ENCODE measurements at places on chromosomes 16 and 17. TPM values are rescaled to one million over a fixed set of nuclear protein-coding genes. Genes with fewer than 3 reads are reported as not detected.

The NPIPB6 gene
- 6.1 TPM for total RNA-seq

The RGS11 gene
- 2.6 TPM for total RNA-seq

GRCh38 chr17:19670908-19671307, 22.4 kb downstream of the ALDH3A2 start:
- H3K27ac ChIP-seq: no peak overlapping the region
- no peak for DNase-seq
- H3K4me3 ChIP-seq: no peak overlapping the region
- H3K27me3 ChIP-seq: no peaks in the 10 kb centered on the region

The HOXB4 gene
- 3.5 TPM for total RNA-seq

The POLR2C gene
- 124 TPM for total RNA-seq

- no peaks in the 10 kb centered on the region for H3K36me3 ChIP-seq
- no peak for DNase-seq
- no peak overlapping the region for H3K4me3 ChIP-seq
- H3K27ac ChIP-seq: no peak overlapping the region
- peaks cover 15% of the 10 kb centered on the region for H3K4me1 ChIP-seq
Measured at GRCh38 chr17:3885970-3886369, 6.9 kb downstream of the CAMKK1 start.

The ETV4 gene
- total RNA-seq: 6.9 TPM

GRCh38 chr16:81094771-81095251, 1.4 kb downstream of the GCSH start:
- H3K27ac ChIP-seq: no peak overlapping the region
- H3K4me3 ChIP-seq: no peak overlapping the region
- no peaks in the 10 kb centered on the region for H3K27me3 ChIP-seq
- DNase-seq: peak; percentile 87
- peaks cover 1% of the 10 kb centered on the region for H3K4me1 ChIP-seq

DNA sequence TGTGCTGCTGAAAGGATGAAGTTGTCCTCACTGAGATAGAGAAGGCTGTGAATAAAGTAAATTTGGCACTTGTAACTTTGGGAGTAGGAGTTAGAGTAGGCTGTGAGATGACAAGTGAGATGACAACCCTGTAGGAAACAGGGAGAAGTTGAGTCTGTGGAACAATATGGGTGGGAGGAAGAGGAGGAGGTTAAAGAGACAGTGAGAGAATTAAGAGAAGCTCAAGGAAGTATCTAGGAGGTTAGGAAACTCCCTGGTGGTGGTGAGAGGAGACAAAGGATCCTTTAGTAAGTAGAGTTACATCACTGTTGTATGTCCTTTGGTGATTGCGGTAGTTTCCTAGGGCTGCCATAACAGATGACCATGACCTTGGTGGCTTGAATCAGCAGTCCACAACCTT, 10.7 kb upstream of the HSD17B2 start:
- peaks cover 5% of the 10 kb centered on the region for H3K27me3 ChIP-seq
- no peaks in the 10 kb centered on the region for H3K36me3 ChIP-seq
- H3K27ac ChIP-seq: no peak overlapping the region
- no peaks in the 10 kb centered on the region for H3K4me1 ChIP-seq
- no peak overlapping the region for H3K4me3 ChIP-seq
- DNase-seq: no peak

DNA sequence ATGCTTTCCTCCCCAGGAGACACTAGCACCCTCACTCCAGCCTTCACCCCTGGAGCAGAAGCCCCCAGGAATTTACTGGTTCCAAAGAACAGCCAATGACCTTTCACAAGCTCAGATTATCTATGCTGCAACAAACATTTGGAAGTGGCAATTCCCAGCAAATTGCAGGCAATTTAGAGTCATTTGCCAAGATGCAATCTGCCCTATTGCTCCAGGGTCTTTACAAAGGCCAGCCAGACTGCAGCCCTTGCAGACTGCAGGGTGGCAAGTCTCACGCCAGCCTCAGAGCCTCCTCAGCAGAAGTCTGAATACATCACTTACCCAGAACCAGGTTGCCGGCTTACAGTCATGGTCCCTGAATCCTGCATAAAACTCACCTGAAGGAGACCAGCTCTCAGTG, 21.8 kb downstream of the AXIN1 start:
- H3K4me1 ChIP-seq: peaks cover 32% of the 10 kb centered on the region
- DNase-seq: no peak
- H3K27me3 ChIP-seq: no peaks in the 10 kb centered on the region
- H3K27ac ChIP-seq: no peak overlapping the region

The ZG16B gene
- total RNA-seq: 4.7 TPM

GRCh38 chr17:68199837-68200688, 47.8 kb upstream of the AMZ2 start:
- no peak overlapping the region for H3K4me3 ChIP-seq
- DNase-seq: no peak
- H3K4me1 ChIP-seq: peaks cover 25% of the 10 kb centered on the region
- H3K27ac ChIP-seq: no peak overlapping the region
- peaks cover 42% of the 10 kb centered on the region for H3K27me3 ChIP-seq

The GUCY2D gene
- 1.8 TPM for total RNA-seq

GRCh38 chr17:77929180-77929564, 29.3 kb upstream of the TNRC6C start:
- no peaks in the 10 kb centered on the region for H3K36me3 ChIP-seq
- no peak overlapping the region for H3K27ac ChIP-seq
- no peaks in the 10 kb centered on the region for H3K4me1 ChIP-seq
- H3K4me3 ChIP-seq: no peak overlapping the region

- peaks cover 9% of the 10 kb centered on the region for H3K4me1 ChIP-seq
- no peaks in the 10 kb centered on the region for H3K27me3 ChIP-seq
- H3K4me3 ChIP-seq: no peak overlapping the region
- DNase-seq: no peak
- peaks cover 4% of the 10 kb centered on the region for H3K36me3 ChIP-seq
Measured at GRCh38 chr16:3501783-3502400, 1.1 kb downstream of the CLUAP1 start.

DNA sequence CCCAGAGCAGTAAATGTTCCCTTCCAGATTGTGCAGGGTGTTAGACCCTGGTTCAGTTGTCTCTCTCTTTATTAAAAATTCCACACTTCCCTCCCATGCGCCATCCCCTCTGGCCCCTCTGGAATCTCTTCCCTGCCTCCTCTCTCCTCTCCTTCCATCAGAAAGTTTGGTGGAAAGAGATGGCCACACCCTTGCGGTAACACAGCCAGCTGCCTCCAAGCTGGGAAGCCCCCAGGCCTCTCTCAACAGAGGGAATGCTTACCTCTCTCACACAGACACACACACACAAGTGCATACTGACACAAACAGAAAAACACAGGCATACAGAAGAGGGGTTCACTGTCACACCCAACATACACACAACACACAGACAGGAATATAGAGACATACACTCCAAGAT, 220.5 kb downstream of the C16orf78 start:
- H3K36me3 ChIP-seq: no peaks in the 10 kb centered on the region
- H3K27ac ChIP-seq: no peak overlapping the region

The PLEKHH3 gene
- total RNA-seq: 23.9 TPM

GRCh38 chr17:64099543-64099942, 30.4 kb downstream of the ERN1 start:
- no peaks in the 10 kb centered on the region for H3K27me3 ChIP-seq
- no peak overlapping the region for H3K27ac ChIP-seq
- H3K4me3 ChIP-seq: no peak overlapping the region
- H3K4me1 ChIP-seq: no peaks in the 10 kb centered on the region

DNA sequence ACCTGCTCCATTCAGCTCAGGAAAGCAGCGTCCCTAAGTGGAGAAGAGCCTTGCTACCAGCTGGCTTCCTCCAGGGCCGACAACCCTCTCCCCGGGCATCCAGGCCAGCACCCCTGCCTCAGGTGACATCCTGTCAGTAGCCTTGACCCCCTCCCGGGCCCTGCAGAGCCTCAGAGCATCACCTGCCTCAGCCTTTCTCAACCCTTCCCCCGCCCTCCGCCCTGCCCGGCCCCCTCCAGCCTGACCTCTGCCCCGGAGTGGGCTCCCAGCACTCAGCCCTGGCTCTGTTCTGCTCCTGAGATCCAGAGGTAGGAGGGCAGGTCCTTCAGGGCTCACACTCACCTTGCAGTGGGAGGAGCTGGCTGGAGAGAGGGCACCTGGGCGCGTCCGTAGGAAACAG, 73.8 kb upstream of the METRNL start:
- no peak overlapping the region for H3K27ac ChIP-seq
- DNase-seq: no peak
- H3K4me3 ChIP-seq: no peak overlapping the region
- H3K27me3 ChIP-seq: no peaks in the 10 kb centered on the region
- H3K4me1 ChIP-seq: peaks cover 1% of the 10 kb centered on the region

GRCh38 chr17:63768433-63768832, 5.0 kb downstream of the CCDC47 start:
- H3K27me3 ChIP-seq: no peaks in the 10 kb centered on the region
- H3K4me1 ChIP-seq: peaks cover 8% of the 10 kb centered on the region
- DNase-seq: no peak
- H3K4me3 ChIP-seq: no peak overlapping the region

DNA sequence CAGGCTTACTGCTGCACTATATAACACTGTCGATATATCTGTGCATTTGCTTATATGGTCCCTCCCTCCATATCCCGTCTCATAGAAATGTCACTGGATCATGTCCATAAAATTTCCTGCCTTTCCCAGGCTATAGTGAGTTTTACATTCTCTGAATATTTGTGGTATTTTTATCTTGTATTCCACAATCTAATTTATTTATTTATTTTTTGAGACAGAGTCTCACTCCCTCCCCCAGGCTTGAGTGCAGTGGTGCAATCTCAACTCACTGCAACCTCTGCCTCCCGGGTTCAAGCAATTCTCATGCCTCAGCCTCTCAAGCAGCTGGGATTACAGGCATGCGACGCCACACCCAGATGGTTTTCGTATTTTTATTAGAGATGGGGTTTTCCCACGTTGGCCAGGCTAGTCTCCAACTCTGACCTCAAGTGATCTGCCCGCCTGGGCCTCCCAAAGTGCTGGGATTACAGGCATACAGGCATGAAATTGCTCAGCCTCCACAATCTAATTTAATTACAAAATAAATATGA, 12.9 kb downstream of the TRIM37 start:
- H3K4me3 ChIP-seq: no peak overlapping the region
- peaks cover 3% of the 10 kb centered on the region for H3K4me1 ChIP-seq
- peak overlapping the region; percentile 16 for H3K27ac ChIP-seq
- H3K36me3 ChIP-seq: peaks cover 2% of the 10 kb centered on the region
- DNase-seq: peak; percentile 83
- H3K27me3 ChIP-seq: no peaks in the 10 kb centered on the region

DNA sequence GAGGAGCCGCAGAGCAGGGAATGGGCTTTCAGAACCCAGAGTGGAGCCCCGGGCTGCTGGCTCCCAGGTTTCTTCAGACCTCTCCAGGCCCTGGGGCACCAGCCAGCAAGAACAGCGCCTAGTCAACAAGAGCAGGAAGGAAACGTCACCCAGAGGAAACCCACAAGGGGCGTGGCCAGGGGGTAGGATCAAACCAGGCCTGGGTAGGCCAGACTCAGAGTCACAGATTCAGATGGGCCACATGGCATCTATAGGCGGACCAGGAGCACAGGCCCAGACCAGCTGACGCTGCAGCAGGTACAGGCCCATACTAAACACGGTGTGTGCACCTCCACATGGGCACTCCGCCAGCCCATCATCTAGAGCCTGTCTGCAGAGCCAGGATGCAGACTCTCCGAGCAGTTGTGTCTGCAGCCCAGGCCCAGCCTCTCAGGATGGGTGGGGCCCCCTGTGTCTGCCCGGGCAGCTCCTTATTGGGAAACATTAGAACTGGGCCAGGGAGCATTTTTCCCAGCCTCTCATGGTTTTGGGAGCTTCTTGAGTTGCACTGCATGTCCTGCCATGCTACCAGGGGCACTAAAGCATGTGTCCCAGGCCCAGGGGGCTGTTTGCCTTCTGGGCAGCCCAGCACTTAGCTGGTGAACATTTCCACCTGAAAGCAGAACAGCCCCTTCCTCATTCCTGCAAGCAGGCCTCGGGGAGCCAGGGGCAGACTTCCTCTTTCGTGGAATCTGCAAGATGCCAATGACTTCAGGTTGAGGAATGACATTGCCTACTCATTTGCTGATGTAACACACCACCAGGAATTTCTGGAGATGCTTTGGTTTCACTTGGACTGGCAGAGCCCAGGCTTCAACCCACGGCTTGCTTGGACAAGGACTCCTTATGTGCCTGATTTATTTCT, at the start of gene NLRP1:
NLRP1 (minus strand) TSS at position 127 of the 904 bp plus-strand sequence. CDS start 552 bp downstream, outside the sequence.
- DNase-seq: peak; percentile 44
- peak within 1 kb of the TSS; percentile 89 for H3K27ac ChIP-seq
- H3K4me3 ChIP-seq: peak within 1 kb of the TSS; percentile 55
- no peaks in the 10 kb centered on the region for H3K36me3 ChIP-seq
- no peaks in the 10 kb centered on the region for H3K27me3 ChIP-seq

The CDH3 gene
- total RNA-seq: 11.3 TPM

Data from lung (tissue), 17 donors.